Urinary bladder (tissue), 4 donors: ENCODE measurements at places on chromosomes 2 and 18.

- no peak for DNase-seq
Observed at GRCh38 chr2:70126413-70126812, 39.1 kb downstream of the PCBP1 start.

DNA sequence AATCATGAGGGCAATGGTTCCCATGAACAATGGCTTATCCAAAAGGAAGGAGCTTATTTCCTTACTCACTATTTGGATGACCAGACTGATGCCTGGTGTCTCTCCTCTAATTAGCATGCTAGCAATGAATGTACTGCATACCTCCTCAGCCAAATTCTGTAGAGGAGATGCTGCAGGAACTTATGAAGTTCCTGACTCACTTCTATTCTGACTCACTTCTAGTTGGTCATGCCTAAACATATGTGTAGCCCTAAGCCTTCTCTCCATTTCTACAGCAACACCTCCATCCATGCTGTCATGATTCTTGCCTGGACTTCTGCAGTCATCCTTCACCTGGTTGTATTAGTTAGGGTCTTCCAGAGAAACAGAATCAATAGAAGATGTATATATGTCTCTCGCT is 59.9 kb upstream of the MRPS9 start:
- DNase-seq, result no peak

DNA sequence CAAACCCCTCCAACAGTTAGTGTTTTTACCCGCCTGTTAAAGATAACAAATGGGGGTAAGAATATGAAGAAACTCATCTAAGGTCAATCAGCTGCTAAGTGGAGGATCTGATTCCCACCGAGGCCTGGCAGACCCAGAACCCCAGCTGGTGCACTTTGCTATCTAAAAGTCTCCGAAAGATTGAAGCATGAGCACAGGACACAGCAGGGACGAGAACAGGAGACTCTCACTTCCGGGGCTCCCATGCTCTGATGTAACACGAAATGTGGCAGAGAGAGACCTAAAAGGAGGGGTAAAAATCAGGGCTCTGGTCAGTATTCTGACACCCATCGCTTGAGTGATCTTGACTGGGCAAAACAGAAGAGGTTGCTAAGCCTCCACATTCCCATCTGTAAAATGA is 119.7 kb downstream of the PDCL3 start:
- no peak for DNase-seq

GRCh38 chr18:70295192-70296188 is 6.6 kb downstream of the SOCS6 start:
- no peak for DNase-seq

DNA sequence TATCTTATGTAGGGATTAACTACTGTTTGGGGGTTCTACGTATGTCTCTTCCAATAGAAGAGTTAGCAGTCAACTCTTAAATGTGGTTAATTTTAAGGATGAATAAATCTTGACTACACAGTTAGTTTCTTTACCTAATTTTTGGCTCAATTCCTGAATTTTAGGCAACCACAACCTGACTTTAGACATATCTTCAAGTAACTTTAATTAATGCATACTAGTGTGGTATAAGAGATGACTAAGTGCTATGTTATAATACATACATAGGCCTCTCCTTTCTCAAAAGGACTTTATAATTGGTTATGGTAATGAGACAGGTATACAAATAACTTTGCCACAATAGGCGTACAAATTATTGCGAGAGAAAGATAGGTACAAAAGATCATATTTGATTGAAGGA is 312.0 kb downstream of the IRS1 start:
- DNase-seq, result no peak
